ENCODE measurements at places on chromosomes 1 and 21.

GRCh38 chr1:201473296-201473695 lies 4.3 kb upstream of the PHLDA3 start:
- DNase-seq = no peak

DNA sequence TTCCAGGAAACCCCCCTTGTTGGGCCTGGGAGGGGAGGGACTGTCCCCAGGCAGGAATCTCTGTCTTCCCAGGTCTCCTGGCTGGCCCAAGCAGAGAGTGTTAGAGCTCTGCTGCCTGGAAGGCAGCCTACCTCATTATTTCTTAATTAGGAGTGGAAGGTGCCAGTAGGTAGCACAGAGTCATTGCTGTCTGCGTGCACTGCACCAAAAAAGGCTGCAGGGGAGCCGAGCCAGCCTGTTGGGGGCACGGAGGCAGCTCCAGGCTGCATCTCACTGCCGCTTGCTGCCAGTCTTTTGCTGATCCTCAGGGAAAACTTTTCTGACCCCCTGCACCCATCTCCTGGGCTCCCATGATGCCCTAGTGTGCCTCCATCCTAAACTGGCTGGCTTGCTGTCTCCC lies 58.1 kb downstream of the LRRN2 start:
- DNase-seq = no peak

DNA sequence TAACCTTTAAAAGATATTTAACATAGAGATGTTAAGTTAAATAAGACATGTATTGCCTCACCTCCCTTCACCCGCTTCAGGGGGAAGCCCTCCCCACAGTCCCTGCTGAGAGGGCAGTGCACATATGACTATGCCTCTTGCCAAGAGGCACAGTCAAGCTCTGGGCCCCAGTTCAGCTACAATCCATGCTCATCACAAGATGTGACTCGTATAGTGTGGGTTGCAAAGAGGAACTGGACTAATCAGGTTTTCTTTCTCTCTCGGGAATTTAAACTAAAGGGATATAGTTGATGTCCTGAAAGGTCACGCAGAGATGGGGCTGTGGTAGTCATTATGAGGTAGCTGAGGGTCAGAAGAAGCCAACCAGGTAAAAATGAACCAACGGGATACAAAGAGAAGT lies 35.6 kb downstream of the LYST start:
- no peak for DNase-seq

DNA sequence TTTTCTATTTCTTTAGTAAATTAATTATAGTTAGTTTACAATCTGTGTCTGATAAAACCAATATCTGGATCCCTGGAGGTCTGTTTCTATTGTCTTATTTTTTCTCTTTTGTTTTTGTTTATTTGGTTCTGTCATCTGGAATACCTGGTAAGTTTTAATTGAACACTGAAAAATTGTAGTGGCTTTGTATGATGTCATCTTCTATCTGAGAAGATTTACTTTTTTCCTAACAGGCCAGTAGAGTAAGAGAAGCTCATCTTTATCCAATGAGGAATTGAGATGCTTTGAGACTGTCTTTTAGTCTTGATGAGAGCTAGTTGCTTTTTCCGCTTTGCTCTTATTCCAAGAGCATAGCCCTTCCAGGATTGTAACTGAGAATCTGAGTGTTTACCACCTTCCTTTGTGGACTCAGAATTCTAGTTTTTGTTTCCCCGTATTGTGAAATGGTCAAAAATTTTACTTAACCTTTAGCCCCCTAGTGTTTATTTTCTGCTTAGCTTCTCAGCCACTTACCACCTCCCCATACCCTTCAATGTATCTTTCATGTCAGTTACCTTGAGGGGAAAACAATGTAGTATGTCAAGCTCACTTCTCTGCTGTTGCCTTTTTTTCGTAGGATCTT lies 25.0 kb downstream of the PTGFRN start:
- no peak for DNase-seq

DNA sequence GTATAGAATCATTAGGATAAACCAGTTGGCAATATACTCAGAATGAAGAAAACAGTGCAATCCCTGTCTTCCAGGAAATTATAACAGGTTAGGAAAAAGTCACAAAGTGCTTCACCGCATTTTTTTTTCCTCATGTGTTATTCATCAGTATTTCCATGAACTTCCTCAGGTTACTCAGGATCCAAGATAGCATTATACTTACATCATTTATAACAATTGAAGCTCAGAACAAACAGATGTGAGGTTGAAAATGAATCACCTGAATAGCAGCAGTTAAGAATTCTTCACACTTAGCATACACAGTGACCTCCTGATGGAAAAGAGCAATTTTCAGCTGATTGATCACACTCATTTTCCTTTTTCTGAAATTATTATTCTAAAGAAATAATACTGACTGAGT lies 1040.7 kb upstream of the B3GALT2 start:
- DNase-seq = no peak

- no peak for DNase-seq
Measured at GRCh38 chr1:89904219-89904980, 83.6 kb downstream of the LRRC8D start.

GRCh38 chr1:207112616-207113296 lies 8.7 kb downstream of the C4BPA start:
- no peak for DNase-seq

- peak; percentile 50 for DNase-seq
Measured at GRCh38 chr21:32411350-32412161, 950 bp upstream of the EVA1C start.

- peak; percentile 84 for DNase-seq
Measured at GRCh38 chr1:37394574-37395464, 79.6 kb upstream of the ZC3H12A start.

- DNase-seq = no peak
Measured at GRCh38 chr1:63946866-63947491, 173.2 kb downstream of the ROR1 start.

DNA sequence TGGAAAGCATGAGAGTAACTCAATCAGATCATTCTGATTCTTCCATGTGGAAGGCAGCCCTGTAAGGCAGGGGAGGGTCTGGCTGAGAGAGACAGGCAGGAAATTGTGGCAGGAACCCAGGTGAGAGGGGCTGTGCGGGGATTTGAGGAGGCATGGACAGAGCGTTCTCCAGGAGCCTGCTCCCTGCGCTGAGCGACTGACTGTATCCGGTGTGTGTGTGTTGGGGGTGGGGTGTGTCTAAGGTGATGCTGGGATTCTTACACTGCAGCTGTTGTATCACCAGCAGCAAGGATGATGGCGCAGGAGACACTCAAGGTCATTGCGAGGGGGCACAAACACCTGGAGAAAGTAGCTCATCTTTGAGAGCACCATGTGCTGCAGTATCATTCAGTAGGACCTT lies 128.5 kb downstream of the RHOU start:
- DNase-seq = no peak

DNA sequence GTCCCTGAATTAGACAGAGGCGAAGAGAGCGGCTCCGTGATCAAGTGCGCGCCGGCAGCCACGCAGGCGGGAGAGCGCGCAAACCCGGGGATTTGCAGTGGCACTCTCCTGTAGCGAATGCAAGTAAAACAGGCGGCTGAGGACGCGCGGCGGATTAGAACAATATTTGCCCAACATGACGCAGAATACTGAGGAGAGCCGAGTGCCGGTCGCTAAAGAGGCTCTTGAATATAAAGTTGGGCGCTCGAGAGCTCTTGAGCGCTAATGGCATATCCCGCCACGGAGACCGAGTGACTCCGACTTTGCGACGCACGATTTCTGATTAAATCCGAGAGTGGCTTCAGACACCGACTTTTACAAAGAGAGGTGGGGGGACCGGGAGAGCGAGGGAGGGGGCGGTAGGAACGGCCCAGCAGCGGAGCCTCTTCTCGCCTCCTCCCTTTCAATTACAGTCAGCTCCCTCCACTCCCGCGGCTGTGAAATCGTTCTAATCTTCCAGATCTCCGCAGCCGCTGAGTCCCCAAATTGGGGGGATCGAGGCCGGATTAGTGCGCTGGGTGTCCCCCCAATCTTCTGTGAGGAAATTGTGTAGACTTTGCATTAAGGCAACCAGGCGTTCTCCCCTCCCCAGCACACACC lies 2.3 kb downstream of the PAX7 start:
- DNase-seq = no peak

- DNase-seq = no peak
Measured at GRCh38 chr1:223706077-223706973, 6.0 kb upstream of the CAPN2 start.

- no peak for DNase-seq
Measured at GRCh38 chr1:113963281-113963906, 15.9 kb upstream of the OLFML3 start.

DNA sequence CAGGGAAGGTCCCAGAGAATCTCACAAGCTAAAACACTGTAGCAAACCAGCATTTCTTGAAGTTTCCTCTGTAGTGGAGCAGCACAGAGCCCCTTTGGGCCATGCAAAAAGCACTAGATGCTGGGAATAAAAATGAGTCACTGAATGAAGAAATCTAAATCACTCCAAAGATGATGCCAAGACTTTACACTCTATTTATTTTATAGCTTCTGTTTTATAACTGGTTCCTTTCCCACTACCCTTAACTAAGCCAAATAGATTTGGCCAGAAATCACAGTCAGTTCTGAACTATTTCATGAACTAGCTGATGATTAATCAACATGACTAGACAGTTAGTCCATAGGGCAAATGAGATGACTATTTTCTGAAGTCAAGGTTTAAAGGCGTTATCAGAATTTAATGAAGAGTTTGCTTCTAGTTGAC lies 89.5 kb downstream of the SCMH1 start:
- no peak for DNase-seq

DNA sequence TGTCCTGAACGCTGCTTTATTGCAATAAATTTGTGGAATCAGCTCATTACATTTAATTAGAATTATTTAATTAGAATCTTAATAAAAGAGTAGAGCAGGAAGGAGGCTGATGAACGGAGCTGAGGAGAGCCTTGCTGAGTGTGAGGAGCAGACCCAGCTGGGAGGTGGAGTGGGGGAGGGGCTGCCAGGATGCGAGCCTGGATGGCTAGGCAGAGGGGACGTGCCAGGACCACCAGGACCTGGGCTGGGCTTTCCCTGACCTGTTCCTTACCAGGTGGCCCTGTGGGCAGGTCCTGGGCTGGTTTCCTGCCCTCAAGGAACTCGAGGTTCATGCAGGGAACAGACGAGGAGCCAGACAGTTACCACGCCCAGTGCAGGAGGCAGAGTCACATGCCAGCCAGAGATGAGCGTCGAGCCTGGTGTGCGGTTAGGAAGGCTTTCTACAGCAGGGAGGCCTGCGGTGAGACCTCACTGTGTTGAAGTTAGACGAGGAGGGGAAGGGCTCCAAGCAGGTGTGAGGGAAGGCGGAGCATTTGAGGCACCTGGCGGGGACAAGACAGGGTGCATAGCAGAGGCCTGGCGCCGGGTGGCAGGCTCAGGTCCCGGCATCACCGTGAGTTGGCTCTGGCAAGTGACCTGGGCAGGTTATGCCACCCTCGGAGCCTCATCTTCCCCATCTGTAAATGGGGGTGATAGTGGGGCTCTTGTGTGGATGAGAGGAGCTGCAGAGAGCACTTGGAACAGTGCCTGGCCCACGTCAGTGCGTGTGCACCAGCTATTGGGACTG lies 33.9 kb downstream of the LDLRAP1 start:
- DNase-seq = no peak

All from iPS-NIHi11 (cell line).